ENCODE measurements at places on chromosomes 5 and 9.

- DNase-seq: no peak
Observed at GRCh38 chr5:78903861-78904260, 81.2 kb downstream of the ARSB start.

DNA sequence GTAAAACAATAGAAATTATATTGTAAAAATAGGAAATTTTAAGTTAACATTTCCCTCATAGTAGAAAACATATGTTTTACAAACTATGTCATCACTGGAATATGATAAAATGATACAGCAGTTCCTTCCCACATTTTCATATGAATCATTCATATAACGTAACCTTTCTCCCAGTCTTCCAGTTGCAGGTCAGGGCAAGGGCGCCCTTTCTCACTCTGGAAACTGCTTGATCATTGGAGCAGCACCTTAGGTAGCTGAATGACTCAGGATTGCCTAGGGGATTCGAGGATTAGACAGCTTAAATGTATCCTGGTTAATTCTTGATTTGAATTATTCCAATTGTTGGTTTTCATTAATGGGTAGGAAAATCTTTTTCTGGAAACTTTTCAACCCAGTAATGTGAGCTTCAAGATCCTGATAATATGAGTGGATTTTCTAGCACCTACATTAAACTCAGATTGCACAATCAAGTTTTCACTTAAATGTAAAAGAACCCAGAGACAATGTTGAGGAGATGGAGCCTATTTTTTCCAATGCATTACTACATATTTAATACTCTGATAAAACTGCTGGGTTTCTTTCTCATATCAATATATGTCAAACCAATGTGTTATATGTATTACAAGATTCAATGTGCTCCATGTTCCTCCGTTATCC, 32.6 kb upstream of the ANXA1 start:
- no peak for DNase-seq

DNA sequence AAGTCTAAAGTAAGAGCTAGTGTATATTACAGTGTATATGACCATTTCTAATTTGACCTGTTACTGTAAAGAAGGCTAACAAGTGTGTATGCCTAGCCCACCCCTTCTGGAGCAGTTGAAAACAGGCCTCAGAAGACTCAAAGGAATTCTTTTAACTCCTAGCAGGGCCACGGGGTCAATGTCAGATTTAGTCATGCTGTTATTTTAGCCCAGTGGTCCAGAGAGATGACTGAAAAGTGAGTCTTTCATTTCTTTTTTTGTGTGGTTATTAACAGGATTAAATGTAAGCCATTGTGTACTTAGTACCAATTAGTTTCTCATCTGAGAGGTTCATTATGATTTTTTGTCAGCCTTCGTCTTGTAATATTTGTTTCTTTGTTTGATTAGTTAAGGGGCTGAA, 24.4 kb downstream of the ZCCHC7 start:
- DNase-seq: peak; percentile 60

DNA sequence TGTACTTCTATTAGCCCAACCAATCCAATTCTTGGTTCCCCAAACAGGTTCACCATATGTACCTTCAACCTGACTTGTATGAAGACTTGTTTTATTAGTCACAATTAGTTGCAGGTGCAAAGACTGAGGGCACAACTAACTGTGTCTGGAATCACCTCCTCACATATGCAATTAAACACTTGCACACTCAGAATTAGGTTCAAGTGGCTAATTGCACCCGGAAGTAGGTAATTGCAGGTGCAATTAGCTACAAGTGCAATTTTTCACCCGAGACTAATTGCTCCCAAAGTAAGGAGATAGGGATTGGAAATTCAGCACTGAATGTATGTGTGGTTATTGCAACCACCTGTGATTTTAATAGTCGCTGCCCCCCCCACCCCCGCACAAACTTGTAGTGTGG, 338.9 kb downstream of the ZSWIM6 start:
- no peak for DNase-seq

GRCh38 chr5:148898413-148899075, 72.1 kb downstream of the ADRB2 start:
- no peak for DNase-seq

DNA sequence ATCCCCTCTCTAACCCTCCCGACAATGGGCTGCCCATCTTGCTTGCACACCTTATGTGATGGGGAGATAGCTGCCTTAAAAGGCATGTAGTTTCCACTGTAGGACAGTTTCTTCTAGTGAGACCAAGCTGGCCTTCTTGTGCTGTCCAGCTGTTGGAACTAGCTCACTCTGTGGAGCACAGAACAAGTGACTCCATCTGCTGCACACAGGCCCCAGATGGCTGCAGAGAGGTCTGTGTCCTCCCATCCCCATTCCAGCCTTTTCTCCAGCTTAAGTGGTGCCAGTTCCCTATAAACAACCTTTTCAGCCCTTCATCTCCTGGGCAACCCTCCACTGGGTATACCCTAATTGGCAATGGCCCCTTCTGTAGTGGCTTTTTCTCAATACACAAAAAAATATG, 18.7 kb upstream of the PSD2 start:
- no peak for DNase-seq

GRCh38 chr5:119452373-119453039, at the start of gene HSD17B4:
Gene HSD17B4 (plus strand): TSS chr5:119452497. CDS start chr5:119452576, 79 bp downstream.
- DNase-seq: peak; percentile 91

DNA sequence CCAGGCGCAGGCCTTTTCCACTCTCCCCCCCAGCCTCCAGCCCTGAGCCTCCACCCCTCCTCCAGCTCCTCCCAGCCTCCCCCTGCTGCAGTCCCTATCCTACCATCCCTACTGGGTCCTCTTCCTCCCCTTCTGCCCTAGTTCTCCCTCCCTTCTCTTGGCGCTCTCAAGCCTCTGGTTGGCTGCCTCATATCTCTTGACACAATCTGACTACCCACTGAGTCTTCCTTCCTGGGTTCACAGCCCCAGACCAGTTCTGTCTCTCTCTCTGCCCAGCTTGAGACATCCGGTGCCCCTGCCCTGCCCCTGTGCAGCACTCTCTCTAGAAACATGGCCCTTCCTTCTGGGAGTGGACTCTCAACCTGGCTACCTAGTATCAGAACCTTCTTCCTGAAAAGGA, 76.2 kb downstream of the TSPAN17 start:
- no peak for DNase-seq

DNA sequence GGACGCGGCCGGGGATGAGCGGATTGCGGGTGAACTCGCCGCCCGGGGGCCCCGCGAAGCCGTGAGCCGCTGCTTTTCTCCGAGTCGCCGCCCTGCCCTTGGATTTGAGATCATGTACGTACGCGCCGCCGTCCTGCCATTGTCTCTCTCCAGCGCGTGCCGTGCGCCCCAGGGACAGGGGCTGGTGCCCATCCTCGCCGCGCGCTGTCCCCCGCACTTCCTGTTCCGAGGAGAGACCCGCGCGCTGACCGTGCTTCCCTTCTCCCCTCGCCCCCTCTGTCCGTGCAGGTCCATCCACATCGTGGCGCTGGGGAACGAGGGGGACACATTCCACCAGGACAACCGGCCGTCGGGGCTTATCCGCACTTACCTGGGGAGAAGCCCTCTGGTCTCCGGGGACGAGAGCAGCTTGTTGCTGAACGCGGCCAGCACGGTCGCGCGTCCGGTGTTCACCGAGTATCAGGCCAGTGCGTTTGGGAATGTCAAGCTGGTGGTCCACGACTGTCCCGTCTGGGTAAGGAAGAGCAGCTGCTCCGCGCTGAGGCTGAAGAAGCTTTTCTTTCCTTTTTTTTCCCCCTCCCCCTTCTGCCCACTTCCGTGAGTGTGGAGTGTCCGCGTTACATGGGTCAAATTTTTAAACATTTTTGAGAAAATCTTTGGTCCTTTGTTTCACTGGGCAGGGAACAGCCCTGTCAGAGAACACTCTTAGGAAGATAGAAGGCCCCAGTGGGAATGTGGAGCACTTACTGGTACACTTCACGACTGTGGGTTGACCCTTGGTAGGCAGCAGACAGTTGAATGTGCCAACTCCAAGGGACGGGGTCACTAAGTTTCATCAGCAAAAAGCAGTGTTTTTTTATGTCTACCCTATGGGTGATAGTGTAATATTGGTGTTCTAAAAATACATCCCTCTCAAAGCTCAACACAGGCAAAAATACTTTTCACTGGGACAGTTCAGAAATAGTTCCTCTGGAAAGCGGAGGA, 727 bp downstream of the RHOBTB3 start:
- peak; percentile 56 for DNase-seq

DNA sequence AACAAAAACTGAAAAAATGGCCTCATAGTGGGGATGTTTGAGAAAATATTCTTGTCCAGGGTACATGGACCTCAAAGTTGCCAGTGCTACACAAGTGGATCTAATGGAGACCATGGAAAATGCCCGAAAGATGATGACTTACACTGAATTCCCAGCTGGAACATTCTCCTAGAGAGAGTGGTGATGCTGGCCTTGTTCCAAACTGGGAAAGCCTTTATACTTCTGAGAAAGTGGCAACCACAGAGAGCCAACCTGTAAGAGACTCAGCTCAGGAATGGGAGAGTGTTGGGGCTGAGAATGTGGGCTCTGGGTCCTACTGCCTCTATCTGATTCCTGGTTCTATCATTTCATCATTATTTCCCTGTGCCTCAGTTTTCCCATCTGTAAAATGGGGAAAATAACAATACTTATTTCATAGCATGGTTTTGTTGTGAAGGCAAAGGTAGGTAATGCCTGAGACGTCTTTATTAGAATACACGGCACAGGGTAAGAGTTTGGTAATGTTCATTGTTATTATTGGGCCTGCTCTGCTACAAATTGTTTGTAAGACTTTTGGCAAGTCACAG, 229.0 kb upstream of the PANK3 start:
- no peak for DNase-seq

- DNase-seq: no peak
Observed at GRCh38 chr5:157030692-157031091, 28.2 kb downstream of the HAVCR1 start.

GRCh38 chr5:102922111-102922720, 167.1 kb downstream of the PAM start:
- DNase-seq: no peak

DNA sequence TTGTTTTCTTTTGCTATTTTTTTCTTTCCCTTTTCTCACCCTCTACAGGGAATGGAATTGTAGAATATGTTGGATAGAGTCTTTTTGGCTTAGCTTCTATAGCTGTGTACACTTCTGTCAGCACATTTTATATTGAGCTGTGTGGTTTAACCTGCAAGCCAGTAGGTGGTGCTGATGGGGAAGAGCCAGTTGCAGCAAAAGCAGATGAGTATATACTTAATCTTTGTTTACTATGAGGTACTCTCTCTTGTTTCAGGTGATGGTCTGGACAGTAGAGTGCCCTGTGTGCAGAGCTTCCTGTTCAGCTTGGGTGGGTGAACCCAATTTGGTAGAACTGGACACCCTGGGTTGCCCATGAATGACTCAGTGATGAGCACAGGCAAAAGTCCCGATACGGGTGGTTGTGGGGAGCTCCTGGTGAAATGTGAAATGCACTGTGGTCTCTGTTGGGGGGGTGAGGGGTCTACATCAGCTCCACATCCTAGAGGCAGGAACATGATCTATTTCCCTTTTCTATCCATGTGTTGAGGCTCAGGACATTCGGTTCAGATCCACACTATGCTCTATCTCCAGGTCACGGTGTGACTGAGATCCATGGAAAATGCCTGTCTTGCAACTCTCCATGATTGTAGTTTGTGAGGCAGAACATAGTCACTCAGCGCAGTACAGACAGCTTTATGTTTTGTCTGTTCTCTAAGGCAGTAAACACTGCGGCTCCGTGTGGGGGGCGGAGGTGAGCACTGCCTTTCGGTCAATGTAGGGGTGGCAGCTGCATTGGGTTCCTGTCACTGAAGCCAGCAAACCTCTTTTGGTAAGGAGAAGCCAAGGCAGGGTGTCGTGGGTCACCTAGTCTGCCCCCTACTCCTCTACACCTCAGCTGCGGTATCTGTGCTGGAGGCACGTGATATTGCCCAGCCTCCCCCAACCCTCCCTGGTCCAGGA, 353.2 kb downstream of the PRR16 start:
- DNase-seq: peak; percentile 5

DNA sequence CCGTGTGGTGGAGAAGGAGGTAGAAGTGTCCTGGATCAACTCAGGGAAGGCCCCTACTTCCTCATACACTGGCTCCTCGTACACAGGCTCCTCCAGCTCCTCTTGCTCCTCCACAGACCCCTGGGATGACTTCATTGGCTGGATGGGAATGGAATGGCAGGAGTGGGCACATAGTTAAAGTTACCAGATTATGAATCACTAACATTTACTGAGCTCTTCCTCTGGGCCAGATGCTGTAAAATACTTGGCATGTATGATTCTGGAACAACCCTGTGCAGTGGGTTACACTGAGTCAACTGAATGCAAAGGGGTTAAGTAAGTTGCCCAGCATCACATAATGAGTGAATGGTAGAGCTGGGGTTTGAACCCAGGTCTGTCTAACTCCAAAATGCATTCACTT, 3.1 kb upstream of the FCHSD1 start:
- no peak for DNase-seq

DNA sequence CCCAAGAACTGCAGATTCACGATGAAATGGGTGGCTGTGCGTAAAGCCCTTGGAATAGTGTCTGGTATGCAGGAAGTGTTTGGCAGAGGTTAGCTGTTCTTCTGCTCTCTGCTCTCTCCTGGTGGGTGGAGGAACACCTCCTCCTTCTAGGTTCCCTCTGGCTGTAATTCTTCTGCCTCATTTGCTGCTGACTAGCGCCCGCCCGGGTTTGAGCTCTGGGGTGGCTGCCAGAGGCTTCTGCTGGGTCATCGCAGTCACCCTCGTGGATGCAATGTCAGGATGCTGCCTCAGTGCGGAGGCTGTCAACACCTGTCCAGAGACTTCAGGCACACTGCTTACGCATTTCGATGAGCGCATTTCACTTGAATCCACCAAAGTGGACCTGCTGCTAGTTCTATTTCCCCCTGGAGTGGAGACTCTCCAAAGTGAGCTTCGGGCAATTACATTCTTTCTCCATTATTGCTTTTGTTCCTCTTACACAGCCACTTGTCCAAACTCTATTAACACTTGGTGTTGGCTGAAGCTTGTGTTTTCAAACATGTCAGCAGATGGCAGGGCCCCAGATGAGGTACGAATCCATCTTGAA, 11.7 kb downstream of the DOCK2 start:
- DNase-seq: no peak

DNA sequence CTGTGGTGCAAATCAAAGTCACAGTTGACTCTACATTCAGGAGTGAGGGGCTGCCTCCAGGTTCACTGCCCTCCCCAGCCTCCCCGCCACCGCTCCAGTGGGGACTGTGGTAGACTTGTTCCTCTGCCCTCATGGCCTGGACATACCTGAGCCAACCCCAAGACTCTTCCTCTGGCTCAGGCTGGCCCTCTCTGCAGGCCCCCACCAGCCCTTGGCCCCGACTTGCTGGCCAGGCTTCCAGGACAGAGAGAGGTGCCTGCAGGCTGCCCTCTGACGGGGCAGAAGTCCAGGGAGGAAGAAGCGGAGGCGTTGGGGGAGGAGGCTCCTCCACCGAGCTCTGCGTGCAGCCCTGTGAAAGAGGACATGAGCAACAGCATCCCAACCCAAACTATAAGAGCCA, 2.8 kb upstream of the SARDH start:
- DNase-seq: no peak

Measured in GM12865 (cell line).